Aorta (tissue), 5 donors: ENCODE measurements at places on chromosomes 2 and 18.

DNA sequence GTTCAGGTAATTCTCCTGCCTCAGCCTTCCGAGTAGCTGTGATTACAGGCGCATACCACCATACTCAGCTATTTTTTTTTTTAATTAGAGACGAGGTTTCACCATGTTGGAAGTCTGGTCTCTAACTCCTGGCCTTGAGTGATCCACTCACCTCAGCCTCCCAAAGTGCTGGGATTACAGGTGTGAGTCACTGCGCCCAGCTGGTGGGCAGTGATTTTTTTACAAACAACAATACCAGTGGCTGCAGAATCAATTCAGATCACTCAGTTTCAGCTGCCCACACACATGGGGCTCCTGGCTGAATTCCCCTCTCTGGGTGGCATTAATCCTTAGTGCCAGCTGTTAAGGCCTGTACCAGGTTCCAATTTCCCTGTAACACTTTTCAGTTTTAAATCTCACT is 13.3 kb upstream of the CYRIA start:
- no peak for DNase-seq

DNA sequence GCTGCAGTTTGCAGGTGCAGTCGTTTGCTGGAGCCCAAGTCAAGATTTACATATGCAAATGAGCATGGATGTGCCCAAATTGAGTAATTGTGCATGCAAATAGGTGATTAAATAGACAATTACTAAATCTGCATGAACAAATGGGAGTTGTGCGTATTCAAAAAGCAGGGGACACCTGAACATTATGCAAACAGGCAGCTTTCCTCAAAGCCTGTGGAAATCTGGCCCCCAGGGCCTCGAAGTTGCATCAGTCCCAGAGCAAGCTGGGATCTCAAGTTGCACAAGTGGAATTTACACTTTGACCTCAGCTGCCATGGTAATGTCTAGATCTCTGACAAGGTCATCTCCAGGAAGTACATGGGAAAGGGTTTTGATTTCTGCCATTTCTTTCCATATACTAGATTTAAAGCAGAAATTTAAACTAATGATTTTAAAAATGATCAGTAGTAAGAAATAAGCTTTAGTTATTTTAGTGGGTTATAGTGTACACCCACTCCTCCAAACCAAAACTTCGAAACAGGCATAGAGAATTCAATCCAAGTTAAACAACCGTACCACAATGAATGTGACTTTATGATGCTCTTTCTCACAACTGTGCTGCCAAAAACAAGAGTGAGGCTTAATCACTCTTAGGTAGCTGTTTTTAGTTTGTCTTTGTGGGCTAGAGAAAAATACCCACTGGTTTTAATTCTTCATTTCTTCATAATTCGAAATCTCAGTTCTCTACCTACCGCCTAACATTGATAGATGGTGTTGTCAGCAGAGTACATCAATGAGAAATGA is 110.7 kb downstream of the RND3 start:
- DNase-seq, result no peak

DNA sequence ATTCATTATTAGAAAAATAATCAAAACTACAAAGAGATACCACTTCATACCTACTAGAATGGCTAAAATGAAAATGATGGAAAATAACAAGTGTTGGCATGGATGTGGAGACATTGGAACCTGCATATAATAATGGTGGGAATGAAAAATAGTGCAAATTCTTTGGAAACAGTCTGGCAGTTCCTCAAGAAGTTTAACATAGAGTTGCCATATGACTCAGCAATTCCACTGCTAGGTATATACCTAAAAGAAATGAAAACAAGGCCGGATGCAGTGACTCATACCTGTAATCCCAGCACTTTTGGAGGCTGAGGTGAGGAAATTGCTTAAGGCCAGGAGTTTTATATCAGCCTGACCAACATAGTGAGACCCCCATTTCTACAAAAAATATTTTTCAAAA is 41.6 kb upstream of the ACYP2 start:
- DNase-seq, result no peak

- DNase-seq, result no peak
Observed at GRCh38 chr2:31504311-31504710, 76.4 kb downstream of the SRD5A2 start.
